ENCODE measurements at places on chromosomes 3 and 15.
A peak's percentile ranks its signal among the peaks of the same experiment; 100 is the strongest.

DNA sequence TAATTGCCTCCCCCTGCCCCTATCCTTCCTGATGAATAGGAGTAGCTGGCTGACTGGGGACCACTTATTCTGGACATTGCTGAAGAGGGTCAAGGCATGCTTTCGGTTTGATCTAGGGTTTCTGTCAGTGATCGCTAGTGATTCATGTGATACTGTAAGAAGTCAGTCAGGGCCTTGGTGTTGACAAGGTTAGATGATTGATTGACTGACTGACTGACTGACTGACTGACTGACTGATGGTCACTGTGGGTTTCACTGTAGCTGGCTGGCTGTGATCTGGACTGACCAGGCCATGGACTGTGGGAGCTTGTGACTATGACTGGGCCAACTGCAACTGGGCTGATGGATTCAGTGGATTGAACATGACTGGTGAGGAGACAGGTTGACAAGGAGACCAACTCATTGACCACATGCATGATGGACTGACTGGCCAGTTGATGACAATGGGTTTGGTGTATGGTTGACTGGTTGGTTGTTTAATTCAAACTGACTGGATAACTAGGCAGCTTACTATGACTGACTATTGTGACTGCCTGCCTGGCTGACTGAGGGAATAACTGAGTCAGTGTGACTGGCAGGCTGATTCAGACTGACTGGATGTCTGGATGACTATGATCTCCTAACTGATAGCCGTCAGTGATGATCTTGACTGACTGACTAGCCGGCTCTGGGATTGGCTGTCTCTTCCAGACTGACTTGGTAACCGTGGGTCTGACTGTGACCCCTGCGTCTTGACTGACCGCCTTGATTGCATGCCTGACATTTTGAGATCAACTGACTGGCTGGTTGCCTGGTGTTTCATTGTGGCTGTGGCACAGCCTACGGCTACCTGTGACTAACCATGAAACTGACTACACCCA lies 509.9 kb downstream of the SHQ1 start:
- peak; percentile 28 for DNase-seq

- no peak for DNase-seq
These were observed 242.6 kb upstream of the TPRG1 start for GRCh38 chr3:188929137-188929536.

DNA sequence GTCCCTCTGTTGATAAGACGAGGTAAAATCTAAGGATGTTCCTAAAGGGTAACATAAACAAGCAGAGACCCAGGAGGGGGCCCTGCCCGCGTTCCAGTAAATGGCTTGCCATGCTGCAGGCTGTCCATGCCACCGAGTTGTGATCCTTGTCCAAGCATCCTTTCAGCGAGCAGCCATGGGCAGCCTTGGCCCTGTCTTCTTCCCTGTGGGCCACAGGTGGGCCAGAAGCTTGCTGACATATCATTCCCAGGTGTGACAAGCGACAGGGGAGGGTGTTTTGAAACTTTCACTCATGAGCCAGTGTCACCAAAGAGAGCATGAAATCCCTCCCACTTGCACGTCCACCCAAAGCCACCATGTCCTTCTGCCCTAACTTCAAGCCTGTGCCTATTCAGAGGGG lies 53.7 kb downstream of the PCSK6 start:
- DNase-seq: no peak

GRCh38 chr3:96931119-96931862 lies 116.9 kb downstream of the EPHA6 start:
- DNase-seq: no peak

DNA sequence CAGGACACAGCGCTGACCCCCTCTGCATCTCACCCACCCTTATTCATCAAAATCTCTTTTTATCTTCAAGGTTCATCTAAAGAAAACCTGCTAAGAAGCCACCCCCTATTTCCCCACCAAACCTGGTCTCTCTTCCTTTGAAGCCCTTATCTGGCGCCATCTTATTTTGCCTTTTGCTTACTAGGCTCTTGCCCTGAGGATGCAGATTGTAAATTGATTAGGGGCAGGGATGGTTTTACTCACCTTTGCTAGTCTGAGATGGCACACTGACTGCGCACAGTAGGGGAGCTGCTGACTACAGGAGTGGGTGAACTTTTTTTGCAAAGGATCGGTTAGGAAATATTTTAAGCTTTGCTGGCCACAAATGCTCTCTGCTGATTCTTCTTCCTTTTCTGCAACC lies 78.9 kb upstream of the BHLHE40 start:
- peak; percentile 74 for DNase-seq

- DNase-seq: no peak
These were observed 9.7 kb upstream of the EIF1B start for GRCh38 chr3:40299721-40300335.

- DNase-seq: no peak
These were observed 1.4 kb downstream of the CNTN3 start for GRCh38 chr3:74613060-74613459.

GRCh38 chr3:165455360-165455759 lies 259.2 kb upstream of the SLITRK3 start:
- DNase-seq: no peak

- peak; percentile 64 for DNase-seq
These were observed 112.2 kb upstream of the SLC4A7 start for GRCh38 chr3:27596334-27596841.

DNA sequence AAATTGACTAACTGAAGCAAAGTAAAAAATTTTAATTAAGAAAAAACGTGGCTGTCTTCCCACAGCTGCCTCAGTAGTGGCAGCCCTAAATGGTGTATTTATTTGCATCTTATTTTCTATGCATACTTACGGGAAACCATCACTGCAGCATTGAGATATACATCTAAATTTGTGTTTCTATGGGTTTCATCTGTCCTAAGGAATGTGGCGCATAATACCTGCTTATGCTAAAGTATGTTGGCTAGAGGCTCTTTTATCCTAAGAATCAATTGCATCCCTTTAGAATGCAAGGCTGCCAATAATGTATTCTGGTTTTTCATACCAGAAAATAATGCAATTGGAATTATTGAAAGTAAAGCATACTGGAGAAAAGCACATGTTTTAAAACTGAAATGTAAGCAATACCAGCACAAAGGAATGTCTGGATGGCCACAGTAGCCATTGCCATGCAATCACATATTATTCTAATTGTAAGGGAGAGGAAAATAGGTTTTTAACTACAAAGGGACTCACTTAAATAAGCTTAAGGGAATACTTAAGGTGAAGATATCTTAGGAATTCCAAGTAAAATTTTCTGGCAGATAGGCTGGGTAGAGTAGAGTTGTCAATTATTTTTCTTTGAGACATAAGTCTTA lies 834.5 kb upstream of the NECTIN3 start:
- DNase-seq: no peak

DNA sequence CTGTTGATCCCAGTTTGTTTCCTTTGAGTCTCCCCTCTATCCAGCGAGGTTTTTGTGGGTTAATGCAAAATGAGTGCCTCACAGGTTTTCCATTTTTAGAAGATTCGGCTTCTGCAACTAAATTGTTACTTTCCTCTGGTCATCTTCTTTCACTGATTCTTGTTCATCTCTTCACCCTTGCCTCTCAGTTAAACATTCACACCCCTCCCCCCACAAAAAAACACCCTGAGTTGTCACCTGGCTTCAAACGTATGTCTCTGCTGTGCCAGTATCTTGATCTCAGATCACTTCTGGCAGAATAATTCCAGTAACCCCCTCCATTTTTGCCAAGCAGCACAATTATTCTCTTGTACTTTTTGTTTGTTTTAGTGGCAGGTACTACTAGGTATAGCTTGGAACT lies 12.3 kb upstream of the CLDN16 start:
- no peak for DNase-seq
